ENCODE measurements at places on chromosomes 1 and 21.

GRCh38 chr1:8137481-8138244, 111.6 kb upstream of the ERRFI1 start:
- DNase-seq: peak; percentile 85

DNA sequence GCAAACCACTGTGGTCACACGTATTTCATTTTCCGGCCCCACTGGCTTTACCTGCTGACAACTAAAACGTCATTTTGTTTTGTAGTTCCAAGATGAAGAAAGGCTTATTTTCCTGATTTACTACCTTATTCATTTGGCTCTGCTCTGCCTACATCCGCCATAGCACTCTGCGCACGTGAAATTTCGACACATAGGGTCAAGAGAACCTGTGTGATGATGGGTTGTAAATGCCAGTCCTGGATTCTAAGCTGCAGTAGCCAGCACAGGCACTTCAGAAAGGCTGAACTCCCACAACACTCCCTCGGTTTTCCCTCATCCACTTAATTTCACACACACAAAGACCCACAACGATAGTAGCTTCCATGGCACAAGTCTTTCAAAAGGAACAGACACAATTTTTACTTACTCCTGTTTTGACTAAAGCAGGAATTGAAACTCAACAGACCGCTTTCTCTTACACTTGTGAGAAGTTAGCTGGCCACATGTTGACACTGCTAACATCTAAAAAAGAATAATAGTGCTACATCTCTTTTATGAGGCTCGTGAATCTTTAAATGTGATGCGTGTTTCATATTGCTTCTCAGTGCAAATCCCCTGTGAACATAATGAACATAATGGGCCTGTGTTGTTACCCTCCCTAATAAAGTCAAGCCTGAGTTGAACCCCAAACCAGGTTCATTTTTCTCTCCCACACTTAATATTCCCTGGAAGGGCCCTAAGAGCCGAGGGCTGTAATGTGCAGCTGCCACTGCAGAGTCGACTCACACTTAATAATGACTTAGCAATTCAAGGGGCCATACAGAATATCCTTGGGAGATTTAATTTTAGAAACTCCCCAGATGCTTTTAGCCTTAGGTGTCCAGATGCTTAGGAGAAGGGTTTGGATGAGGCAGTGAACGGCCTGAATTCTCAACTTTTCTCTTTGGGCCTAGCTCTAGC, 1.5 kb upstream of the RUNX1 start:
- DNase-seq: no peak

DNA sequence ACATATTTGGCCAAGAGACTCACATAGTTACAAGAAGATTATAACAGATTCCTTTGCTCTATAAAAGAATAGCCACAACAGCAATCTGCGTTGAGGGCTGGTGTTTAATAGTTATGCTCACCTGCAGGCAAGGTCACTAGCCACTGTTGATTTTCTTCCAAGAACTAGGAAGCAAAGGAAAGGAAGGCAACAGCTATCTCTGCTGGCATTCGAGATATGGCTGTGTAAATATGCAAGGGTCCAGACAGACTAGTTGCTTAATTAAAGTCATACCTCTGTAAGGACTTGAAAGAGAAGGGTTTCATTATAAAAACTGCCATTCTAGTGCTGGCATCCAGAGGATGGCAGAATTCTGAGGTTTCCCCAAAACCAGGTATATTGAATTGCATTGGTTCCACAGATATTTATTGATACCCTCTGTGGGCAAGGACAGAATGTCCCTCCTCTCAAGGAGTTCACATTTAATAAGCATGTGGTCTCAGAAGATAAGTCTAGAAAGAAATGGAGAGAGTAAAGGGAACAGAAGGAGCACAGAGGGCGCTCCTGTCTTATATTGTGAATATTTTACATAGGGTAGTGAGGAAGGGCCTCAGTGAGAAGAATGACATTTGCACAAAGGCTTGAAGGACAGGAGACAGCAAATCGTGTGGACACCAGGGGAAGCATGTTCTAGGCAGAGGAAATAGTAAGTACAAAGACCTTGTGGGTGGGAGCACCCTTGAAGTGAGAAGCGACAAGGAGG, 23.6 kb upstream of the PLEKHA6 start:
- no peak for DNase-seq

DNA sequence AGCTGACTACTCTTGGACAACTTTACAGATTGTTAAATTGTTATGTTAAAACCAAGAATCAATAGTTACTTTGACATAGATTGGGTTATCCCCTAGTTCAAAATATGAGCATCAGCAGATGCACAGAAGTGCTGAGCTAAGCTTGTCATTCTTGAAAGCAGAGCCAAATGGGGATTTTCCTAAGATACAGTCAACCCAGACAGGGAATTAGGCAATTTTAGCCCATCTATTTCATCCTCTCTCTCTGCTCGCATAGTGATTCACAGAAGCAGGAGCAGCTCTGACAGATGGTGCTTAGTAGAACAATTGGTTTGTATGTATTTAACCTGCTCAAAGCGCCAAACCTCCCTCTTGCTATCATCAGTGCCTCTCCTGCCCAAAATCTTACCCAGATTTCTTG, 27.9 kb upstream of the PRRC2C start:
- DNase-seq: no peak

DNA sequence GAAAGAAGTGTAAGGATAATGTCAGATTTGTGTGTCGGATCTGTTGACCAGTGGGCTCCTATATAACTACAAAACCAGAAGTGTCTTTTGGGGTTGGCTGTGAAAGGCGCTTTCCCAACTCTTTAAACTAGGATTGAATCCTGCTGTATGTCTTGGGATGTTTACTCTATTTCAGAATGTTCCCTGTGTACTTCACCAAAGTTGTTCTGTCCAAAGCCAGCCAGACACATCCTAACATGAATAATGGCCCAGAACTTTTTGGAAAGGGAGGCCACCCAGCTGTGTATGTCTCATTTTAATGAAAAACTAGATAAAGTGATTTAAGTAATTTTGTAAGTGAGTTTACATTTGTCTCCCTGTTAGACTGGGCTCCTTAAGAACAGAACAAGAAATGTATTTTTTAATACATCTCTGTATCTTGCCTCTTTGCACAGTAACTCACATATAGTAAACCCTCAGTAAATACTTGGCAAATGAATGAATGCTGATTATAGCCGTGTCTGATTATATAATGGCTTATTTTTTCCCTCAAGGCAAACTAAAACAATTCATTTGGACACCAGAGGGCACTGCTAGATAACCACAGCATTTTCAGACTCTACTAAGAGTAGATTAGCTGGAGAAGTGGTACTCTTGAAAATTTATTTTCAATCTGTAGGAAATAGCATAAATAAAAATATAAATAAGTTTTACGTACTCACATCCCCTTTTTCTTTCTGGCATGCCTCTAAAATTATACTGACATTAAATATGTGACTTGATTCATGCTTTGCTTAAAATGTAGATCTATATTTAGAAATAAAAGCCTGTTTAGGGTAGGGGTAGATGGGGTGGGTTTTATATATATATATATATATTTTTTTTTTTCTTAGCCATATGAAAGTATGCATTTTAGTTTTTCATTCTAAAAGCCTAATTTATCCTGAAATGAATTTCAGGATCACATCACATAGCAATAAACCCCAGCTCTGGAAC, 23.8 kb downstream of the TSEN15 start:
- peak; percentile 35 for DNase-seq

DNA sequence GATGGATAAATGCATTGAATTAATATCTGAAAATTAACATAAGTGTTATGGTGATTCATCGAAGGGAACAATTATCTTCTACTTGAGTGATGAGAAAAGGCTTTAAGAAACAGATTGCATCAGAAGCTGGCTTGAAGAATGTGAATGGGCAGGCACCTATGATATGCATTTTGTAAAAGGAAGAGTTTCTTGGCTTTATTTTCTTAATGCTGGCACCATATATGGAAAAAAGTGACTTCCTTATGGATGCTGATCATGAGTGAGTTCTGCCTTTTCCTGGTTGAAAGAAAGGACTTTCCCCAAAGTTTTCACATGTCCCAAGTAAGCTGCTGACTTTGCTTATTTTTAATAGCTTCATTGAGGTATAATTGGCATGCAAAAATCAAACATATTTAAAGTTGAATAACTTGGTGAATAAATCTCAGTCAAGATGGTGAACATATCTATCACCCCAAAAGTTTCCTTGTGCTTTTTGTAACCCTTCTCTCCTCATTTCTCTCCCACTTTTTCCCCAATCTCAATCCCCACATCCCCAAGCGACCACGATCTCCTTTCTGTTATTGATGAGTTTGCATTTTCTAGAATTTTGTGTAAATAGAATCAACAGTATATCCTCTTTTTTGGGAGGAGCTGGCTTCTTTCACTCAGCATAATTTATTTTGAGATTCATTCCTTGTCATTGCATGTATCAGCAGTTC, 74.2 kb downstream of the SPATA46 start:
- DNase-seq: no peak

DNA sequence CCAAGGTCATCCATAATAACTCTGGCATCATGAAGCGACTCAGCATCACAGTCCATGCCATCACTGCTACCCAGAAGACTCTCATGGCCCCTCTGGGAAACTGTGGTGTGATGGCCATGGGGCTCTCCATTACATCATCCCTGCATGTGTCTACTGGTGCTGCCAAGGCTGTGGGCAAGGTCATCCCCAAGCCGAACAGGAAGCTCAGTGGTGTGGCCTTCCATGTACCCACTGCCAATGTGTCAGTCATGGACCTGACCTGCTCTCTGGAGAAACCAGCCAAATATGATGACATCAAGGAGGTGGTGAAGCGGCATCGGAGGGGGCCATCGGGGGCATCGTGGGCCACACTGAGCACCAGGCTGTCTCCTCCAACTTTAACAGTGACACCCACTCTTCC, 65.1 kb upstream of the ARHGAP29 start:
- DNase-seq: no peak

- DNase-seq: no peak
These were observed 4.0 kb upstream of the MEX3A start for GRCh38 chr1:156086256-156086662.

DNA sequence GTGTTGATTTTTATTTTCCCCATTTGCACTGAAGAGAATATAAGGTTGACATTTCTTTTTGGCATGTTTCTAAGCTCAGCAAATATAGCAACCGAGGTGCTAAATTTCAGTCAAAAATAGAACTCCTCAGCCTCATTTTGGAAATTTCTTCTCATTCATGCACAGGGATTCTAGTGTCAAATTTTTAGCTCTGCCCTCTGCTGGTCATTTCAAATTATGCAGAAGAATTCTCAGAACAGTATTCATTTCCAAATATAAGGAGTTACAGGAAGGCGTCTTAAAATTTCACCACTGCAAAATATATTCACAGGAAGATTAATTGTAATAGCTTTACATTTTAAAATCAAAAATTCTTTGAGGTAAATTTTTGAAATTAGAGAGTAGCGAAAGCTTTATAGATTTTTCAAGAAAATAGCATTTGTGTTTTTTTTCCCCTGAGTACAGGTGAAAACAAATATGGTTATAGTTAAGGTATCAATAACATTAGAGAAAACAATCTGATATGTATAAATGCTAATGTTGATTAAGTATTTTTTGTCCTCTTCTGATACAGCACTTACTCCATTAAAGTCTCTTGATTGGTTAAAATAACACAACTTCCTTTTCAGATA, 57.9 kb downstream of the FMN2 start:
- DNase-seq: peak; percentile 15

DNA sequence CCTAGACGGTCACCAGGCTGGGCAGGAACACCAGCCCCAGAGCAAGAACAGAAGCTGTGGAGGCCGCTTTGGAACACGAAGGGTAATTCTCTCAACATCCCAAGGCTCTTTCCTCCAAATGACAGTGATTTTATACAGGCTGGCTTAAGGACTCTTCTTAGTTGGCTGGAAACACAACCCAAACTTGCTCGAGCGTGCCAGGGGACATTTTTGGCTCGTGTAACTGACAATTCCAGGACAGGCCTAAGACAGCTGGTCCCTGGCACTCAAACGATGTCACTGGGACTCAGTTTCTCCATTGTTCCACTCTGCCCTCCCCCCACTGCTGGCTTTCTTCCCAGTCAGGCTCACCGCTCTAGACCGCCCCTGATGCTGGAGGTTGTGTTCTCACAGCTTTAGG, 164.7 kb downstream of the NPHP4 start:
- no peak for DNase-seq

- DNase-seq: no peak
These were observed 70.3 kb downstream of the SYF2 start for GRCh38 chr1:25161981-25162380.

DNA sequence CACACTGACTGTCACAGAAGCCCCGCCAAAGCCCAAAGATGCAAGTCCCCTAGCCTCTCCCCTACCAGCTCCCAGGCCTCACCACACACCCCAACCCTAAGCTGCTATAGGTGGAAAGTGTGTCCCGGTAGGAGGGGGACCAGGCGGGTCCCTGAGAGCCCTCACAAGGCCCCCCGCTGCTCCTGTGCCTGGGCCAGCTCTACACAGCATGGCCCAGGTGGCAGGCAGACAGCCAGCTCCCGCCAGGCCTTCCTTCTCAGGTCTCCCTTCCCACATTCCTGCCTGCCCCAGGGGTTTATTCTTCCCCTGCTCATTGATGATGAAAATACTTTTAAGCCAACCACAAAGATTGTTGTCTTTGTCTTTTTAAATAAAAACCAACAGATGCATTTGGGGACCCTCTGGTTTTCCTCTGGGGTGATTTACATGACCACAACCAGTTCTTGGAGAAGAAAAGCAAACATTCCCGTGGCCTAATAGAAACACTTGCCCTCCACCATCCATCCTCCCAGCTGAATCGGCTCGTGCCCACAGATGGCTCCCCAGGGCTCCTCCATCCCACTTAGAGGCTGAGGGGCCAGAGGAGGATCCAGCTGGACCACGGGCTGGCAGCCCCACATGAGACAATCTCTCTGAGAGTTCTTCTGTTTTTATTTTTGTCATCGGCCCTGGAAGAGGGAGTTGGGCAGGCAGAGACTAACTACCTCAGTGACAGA, 93.1 kb downstream of the DMRTB1 start:
- no peak for DNase-seq

DNA sequence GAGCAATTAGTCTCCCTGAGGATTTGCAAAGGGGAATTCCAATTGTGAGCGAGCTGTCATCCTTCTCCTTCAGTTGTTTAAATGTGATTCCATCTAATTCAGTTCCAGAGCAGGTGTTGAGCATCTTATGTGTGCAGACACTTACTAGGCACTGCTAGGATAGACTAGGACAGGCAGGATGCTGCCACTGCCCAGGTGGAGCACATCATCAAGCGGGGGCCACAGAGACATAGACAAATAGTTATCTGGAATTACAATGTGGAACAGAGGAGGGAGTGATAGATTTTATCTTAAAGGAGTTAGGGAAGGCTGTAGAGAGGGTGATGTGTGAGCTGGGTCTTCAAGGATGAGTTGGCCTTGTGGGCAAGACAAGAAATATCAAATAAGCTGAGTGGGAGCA, 55.9 kb downstream of the CDC7 start:
- no peak for DNase-seq

GRCh38 chr1:233993651-233994050, 89.2 kb downstream of the SLC35F3 start:
- no peak for DNase-seq

GRCh38 chr1:45117766-45118165, 88.6 kb downstream of the ZSWIM5 start:
- DNase-seq: no peak

Measured in amniotic stem cell (primary cell).